ENCODE measurements at places on chromosomes 2 and 18.
A peak's percentile ranks its signal among the peaks of the same experiment; 100 is the strongest.

GRCh38 chr2:157227592-157227991 is 29.9 kb upstream of the GALNT5 start:
- no peak for DNase-seq

DNA sequence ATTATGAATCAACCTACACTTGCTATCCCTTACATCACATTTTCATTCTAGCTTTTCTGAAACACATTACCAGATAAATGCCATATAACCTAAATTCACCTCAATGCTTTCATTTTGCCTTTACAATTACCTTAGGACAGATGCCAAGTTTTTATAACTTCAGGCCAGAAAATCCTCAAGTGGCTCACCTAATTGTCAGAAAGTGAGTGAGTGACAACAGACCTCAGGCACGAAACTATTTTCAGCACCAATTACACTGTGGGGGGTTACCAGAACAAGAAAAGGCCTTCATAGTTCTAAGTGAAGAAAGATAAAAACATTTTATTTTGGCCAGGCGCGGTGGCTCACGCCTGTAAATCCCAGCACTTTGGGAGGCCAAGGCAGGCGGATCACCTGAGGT is 52.3 kb upstream of the ST8SIA5 start:
- peak; percentile 25 for DNase-seq

- DNase-seq = no peak
Observed at GRCh38 chr2:180442860-180443644, 436.0 kb upstream of the CWC22 start.

DNA sequence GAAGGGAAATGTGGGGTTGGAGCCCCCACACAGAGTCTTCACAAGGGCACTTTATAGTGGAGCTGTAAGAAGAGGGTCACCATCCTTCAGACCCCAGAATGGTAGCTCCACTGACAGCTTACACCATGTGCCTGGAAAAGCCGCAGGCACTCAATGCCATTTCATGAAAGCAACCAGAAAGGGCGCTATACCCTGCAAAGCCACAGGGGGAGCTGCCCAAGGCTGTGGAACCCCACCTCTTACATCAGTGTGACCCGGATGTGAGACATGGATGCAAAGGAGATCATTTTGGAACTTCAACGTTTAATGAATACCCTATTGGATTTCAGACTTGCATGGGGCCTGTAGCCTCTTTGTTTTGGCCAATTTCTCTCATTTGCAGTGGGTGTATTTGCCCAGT is 694.7 kb downstream of the CBLN2 start:
- no peak for DNase-seq

GRCh38 chr2:101752716-101753616 is 55.5 kb downstream of the MAP4K4 start:
- DNase-seq = peak; percentile 88

Measured in HAP-1 (cell line).